ENCODE measurements at places on chromosomes 1 and 21. TPM values are rescaled to one million over a fixed set of nuclear protein-coding genes. Genes with fewer than 3 reads are reported as not detected.

- no peaks in the 10 kb centered on the region for H3K4me1 ChIP-seq
- no peaks in the 10 kb centered on the region for H3K36me3 ChIP-seq
- no peak overlapping the region for H3K4me3 ChIP-seq
- no peaks in the 10 kb centered on the region for H3K27me3 ChIP-seq
- H3K27ac ChIP-seq: no peak overlapping the region
Measured at GRCh38 chr1:38153778-38154470, 107.3 kb upstream of the POU3F1 start.

- DNase-seq: no peak
- no peaks in the 10 kb centered on the region for H3K27me3 ChIP-seq
- no peak overlapping the region for H3K4me3 ChIP-seq
- H3K36me3 ChIP-seq: no peaks in the 10 kb centered on the region
Measured at GRCh38 chr1:177032434-177032833, 132.1 kb downstream of the ASTN1 start.

The SYCP1 gene
- not detected for total RNA-seq

DNA sequence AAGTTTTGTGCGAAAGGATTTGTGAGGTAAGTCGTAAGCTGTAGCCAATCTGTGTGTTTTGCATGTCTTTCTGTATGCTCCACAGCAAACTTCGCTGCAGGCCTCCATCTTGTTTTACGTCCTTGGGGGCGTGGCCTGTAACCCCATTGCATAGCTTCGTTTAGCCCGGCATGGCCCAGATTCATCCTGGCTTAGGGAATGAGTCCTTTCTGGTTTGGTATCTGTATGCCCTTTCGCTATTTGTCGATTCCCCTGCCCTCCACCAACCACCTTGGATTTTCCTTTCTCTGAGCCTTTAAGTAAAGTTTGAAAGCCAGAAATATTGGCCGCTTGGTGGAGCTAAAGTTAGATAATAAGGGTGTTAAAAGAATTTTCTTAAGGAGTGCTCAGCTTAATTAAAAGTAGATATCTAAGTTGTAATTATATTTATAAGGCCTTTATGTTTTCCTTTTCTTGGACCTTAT lies 1.1 kb downstream of the THEM4 start:
- no peak for DNase-seq
- peaks cover 28% of the 10 kb centered on the region for H3K4me1 ChIP-seq
- H3K27ac ChIP-seq: no peak overlapping the region
- peak overlapping the region; percentile 74 for H3K4me3 ChIP-seq
- no peaks in the 10 kb centered on the region for H3K36me3 ChIP-seq

- H3K4me1 ChIP-seq: no peaks in the 10 kb centered on the region
- no peak for DNase-seq
- H3K4me3 ChIP-seq: no peak overlapping the region
- no peak overlapping the region for H3K27ac ChIP-seq
Measured at GRCh38 chr21:40177979-40178378, 310.7 kb downstream of the PCP4 start.

The SPATA45 gene
- not detected for total RNA-seq

The TAS1R1 gene
- total RNA-seq: not detected

DNA sequence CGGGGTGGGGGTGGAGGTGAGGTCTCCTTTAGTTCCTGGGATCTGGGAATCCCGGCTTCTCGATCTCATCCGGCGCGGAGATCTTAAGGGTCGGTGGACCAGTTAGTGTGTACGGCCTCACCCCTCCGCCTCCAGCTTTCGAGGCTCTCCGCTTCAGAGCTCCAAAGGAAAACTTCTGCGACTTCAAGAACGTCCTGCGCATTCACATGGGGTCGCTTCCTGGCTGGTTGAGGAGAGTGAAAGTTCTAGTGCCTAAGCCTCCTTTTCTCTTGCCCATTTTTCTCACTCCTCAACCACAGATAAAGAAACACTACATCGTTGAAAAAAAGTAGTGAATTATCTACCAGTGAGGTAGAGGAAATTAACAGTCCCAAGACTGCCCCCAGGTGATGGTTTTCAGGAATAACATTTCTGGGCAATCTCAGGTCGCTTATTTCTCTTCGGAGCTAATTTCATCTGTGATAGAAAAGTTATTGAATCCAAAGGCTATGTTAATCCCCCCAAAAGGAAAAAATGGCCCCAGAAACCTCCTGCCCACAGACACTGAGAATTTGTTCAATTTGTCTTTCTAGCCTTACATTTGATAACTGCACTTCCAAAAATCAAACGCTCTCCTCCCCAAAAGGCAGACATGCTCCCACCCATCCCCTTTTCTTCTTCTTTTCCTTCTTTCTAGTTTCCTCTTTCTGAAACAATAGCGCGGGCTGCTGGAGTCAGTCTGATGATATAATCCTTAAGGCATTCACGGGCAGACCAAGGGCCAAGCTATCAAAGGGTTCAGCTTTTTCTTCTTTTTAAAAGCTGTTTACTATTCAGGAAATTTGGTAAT lies 20.6 kb upstream of the TBX15 start:
- no peak for DNase-seq
- H3K36me3 ChIP-seq: no peaks in the 10 kb centered on the region
- no peak overlapping the region for H3K27ac ChIP-seq
- peaks cover 14% of the 10 kb centered on the region for H3K4me1 ChIP-seq
- H3K4me3 ChIP-seq: no peak overlapping the region

The LRRC3 gene
- total RNA-seq: 0.50 TPM

GRCh38 chr1:90924982-90925381 lies 96.9 kb downstream of the ZNF644 start:
- H3K36me3 ChIP-seq: no peaks in the 10 kb centered on the region
- H3K27ac ChIP-seq: no peak overlapping the region
- DNase-seq: no peak
- H3K4me1 ChIP-seq: no peaks in the 10 kb centered on the region
- H3K4me3 ChIP-seq: no peak overlapping the region

GRCh38 chr1:43809097-43809673 lies 101.8 kb downstream of the ST3GAL3 start:
- H3K27ac ChIP-seq: no peak overlapping the region
- no peak overlapping the region for H3K4me3 ChIP-seq
- H3K4me1 ChIP-seq: no peaks in the 10 kb centered on the region
- no peak for DNase-seq
- H3K36me3 ChIP-seq: no peaks in the 10 kb centered on the region
- H3K27me3 ChIP-seq: no peaks in the 10 kb centered on the region

DNA sequence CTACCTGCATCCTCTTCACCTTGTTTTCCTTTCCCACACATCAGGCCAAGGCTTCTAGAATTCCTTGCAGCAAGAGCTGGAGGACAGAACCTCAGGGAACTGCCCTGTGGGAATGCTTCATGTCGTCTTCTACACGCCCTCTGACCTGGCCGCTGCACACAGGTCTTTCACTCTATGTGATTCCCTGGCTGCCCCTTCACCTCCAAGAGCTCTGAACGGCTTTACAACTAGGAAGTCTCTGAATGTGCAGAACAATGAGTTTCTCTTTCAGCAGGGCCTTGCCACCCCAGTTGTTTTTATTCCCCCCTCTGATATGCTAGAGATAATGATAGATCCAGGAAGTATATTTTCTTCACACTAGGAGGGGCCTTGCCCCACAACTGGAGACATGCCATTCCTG lies 142.6 kb downstream of the CLIC6 start:
- peaks cover 48% of the 10 kb centered on the region for H3K4me1 ChIP-seq
- no peak overlapping the region for H3K4me3 ChIP-seq
- H3K36me3 ChIP-seq: peaks cover 14% of the 10 kb centered on the region

The GNG4 gene
- total RNA-seq: 0.07 TPM

The PDE9A gene
- total RNA-seq: 1.2 TPM

The SPATA17 gene
- not detected for total RNA-seq

DNA sequence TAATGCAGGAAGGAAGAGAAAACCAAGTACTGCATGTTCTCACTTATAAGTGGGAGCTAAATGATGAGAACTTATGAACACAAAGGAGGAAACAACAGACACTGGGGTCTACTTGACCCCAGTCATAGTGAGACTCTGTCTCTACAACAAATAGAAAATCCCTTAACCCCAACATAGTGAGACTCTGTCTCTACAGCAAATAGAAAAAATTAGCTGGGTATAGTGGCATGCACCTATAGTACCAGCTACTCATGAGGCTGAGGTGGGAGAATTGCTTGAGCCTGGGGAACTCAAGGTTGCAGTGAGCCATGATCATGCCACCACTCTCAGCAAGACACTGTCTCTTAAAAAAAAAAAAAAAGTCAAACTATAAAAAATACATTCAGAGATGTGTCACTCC lies 42.7 kb downstream of the GIPC2 start:
- H3K4me3 ChIP-seq: no peak overlapping the region
- DNase-seq: no peak
- H3K4me1 ChIP-seq: no peaks in the 10 kb centered on the region
- H3K27me3 ChIP-seq: no peaks in the 10 kb centered on the region
- no peaks in the 10 kb centered on the region for H3K36me3 ChIP-seq
- H3K27ac ChIP-seq: no peak overlapping the region

The VWA5B1 gene
- not detected for total RNA-seq

The TMEM81 gene
- total RNA-seq: 2.5 TPM

- H3K4me3 ChIP-seq: no peak overlapping the region
- no peaks in the 10 kb centered on the region for H3K27me3 ChIP-seq
- no peak for DNase-seq
- H3K36me3 ChIP-seq: no peaks in the 10 kb centered on the region
- H3K27ac ChIP-seq: no peak overlapping the region
Measured at GRCh38 chr21:23401278-23401677, 2206.0 kb downstream of the MRPL39 start.

- H3K4me1 ChIP-seq: no peaks in the 10 kb centered on the region
- H3K4me3 ChIP-seq: no peak overlapping the region
- H3K36me3 ChIP-seq: no peaks in the 10 kb centered on the region
- DNase-seq: no peak
- H3K27ac ChIP-seq: no peak overlapping the region
Measured at GRCh38 chr1:41474490-41475271, 9.8 kb downstream of the EDN2 start.

The SPRR1A gene
- not detected for total RNA-seq

The PPIAL4G gene
- total RNA-seq: 0.43 TPM

The TRAF3IP3 gene
- total RNA-seq: 287 TPM

Data from natural killer cell (primary cell).